Left hindlimb (tissue), 1 donor: ENCODE measurements at places on chromosomes 2 and 18.
A peak's percentile ranks its signal among the peaks of the same experiment; 100 is the strongest.

DNA sequence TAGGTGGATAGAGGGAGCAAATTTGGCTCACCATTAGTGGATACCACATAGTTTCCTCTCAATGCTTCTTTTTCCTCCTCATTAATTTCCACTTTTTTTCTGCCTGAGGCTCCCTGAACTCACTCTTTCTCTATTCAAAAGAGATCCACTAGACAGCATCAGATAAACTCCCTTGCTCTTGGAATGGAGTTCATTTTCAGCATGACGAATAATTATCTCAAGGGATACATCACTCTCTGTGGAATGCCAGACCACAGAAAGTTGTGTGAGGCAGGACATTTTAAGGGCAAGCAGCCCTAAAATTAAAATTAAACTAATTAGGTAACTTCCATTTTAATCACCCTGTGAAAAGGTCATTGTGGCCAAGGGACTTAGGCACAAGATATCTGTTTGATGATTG lies 1920.1 kb upstream of the CELF4 start:
- DNase-seq, result no peak

DNA sequence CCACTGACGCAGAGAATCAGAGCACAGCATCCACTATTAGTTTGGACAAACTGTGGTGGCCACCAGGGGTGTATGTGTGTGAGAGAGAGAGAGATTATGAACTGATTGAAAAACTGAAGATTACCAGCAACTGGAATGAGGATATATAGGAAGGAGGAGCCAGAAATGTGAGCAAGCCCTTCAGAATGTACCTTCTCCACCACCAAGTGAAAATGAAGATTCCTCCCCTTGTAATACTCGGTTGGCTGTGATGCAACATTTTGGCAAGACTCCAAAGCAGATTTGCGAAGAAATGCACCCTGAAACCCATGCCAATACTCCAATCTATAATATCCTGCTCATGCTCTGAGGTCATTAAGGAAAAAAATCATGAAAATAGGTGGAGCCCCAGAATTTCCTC lies 121.2 kb upstream of the SLC35G4 start:
- no peak for DNase-seq

- no peak for DNase-seq
Observed at GRCh38 chr18:55284614-55285013, 303.4 kb downstream of the TCF4 start.

- no peak for DNase-seq
Observed at GRCh38 chr2:9375857-9376428, 47.4 kb downstream of the ITGB1BP1 start.

DNA sequence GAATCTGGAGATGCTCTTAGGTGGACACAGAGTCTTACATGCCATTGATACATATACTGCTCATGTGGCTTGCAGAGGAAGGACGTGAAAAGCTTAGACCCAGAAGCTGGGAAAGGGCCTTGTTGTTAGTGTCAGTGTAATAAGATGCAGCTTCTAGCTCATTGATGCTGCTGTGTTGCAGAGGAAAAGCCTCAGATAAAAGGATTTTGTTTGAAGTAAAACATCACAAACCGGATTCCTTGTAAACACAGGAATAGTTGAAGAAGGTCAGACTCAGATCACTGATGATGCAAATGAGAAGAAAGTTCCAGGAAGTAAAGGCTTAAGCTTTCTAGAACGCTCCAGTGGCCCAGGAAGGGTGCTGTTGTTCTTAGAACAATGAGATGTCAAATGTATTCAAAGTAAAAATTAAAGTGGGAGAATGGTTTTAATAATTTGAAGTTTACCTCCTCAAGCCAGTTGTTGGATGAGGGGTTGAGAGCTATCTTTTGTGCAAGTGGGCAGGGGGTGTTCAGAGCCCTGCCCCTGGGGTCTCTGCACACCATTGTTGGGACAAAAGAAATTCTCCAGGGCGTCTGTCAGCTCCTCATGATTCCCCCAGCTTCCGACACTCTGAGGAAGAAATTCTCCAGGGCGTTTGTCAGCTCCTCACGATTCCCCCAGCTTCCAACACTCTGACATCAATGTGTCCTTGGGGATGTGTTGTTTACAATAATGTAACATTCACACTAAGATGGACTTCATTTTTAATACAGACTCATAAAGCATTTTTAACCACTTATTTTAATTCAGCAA lies 61.3 kb upstream of the CHMP1B start:
- DNase-seq, result no peak

GRCh38 chr2:109222825-109223471 lies 93.9 kb downstream of the SH3RF3 start:
- no peak for DNase-seq

GRCh38 chr2:199459286-199460100 lies 1.8 kb upstream of the SATB2 start:
- peak; percentile 92 for DNase-seq

DNA sequence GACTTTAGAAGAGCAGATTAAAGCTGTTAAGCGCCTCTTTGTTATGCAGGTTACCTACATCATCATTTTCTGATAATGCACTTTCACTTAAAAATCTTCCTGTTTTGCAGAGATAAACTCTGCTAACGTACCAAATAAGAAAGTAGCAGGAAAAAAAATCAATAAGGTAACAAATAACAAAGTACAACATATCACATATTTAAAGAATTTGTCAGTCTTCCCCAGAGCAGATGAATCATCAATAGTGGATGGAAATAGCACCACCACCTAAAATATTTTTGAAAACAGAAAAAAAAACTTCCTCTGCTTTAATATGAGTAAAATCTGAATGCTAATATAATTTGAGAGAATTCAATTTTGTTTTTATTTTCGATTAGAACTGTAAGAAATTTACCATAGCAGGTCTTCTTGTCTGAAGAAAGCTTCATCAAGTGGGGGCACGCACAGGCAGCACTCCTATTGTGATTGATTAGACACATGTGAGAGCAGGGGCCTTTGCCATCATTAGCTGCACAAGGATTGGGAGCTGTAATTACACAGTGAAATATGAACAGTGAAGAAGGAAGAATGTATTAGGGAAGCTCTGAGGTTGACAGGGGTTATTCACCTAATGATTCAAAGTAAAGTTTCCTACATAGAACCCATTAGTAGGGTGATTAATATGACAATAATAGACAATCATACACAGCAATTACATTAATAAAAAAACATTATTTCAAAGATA lies 1279.4 kb downstream of the LRP1B start:
- DNase-seq, result no peak

GRCh38 chr2:6914828-6915227 lies 2.4 kb upstream of the RNF144A start:
- no peak for DNase-seq

DNA sequence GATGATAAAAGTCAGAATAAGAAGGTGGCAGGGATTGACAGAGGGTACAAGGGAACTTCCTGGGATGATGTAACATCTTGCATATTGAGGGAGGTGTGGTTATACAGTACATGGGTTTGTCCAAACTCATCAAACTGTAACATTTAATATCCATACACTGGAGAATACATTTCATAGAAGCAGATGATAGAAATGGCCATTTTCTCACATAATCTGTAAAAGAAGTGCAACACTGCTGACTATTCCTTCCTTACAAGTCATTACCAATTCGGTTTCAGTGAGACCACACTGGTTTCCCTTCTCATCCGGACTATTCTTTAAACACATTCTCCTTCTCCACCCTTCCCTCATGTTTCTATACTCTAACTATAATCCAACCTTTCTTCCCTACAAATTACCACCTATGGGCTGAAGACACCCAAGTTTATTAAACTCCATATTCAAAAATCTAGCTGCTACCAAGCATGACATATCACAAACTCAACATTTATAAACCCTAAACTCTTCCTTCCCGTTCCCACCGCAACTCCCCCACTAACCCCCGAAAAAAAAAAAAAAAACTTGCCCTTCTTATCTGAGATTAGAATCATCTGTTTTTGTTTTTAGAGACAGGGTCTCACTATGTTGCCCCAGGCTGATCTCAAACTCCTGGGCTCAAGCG lies 1.6 kb downstream of the COX7A2L start:
- no peak for DNase-seq

- DNase-seq, result no peak
Observed at GRCh38 chr2:45024600-45025291, 15.5 kb upstream of the SIX2 start.

DNA sequence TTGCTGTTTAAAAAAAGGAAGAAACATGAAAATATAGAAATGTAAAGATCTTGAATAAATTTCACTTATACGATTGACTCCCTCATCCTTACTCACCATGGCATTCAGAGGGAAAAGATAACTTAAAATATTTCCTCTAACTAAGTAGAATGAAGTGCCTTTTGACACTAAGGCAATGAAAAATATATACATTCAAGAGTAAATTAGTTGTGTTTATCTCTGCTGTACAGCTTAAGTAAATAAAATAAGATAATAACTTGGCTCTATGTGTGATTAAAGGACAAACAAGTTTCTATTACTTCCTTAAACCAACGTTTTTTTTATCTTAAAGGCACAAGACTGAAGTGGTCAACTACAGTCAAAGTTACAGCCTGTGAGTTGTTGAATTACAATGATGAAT lies 142.3 kb upstream of the LRRTM4 start:
- DNase-seq, result no peak

DNA sequence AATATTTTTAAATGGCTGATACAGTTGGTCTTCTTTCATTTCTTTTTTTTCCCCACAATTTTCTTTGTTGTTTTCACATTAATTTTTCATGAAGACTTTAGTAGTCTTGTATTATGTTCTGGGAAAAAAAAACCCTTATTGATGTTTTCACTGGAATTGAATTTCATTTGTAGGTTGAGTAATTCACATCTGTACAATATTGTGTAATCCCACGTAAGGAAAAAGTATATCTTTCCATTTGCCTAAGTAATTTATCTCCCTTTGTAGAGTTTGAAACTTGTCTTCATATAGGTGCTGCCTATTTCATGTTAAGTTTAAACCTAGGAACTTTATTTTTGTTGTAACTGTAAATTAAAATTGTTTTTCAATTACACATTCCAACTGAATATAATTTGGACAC lies 2.0 kb downstream of the DNAJC27 start:
- DNase-seq, result no peak

DNA sequence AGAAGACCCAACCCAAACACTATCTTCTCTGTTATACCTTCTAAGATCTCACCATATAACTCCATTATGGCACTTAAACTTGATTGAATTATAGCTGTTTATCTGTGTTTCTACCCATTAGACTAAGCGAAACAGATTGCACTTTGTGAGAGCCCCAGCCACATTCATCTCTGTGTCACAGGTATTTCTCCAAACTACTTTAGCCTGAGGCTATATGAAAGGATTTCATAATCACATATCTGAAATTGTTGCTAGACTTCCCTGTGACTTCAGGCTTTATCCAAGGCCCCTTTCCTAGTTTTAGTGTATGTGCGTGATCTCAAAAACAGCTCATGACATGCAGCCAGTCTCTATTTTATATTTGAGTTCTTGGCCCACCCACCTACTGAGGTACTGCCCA lies 745.0 kb upstream of the ACVR2A start:
- no peak for DNase-seq

DNA sequence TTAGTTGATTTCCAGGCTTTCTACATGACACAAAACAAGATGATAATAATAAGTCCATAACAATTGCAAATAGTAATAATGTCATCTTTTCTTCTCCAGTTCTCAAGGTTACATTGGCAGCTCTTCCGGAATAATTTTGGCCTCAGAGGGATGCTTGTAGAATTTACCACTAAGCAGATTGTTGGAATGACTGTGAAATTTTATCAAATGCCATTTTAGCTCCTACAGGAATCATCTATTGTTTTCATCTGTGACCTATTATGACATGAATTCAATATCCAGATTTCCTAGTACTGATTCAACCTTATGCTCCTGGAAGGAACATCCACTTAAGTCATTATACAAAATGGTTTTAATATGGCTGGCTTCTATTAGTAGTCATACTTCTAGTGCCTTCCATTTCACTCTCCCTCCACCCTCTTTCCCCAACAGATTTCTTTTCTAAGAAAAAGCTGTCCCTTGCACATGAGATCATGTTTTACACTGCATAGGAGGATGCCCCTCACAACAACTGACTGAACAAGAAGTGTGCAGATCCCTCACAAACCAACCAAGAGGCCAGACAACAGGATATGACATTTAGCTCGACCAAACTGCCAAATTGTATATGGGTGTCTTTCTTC lies 200.0 kb downstream of the DNER start:
- DNase-seq, result no peak

DNA sequence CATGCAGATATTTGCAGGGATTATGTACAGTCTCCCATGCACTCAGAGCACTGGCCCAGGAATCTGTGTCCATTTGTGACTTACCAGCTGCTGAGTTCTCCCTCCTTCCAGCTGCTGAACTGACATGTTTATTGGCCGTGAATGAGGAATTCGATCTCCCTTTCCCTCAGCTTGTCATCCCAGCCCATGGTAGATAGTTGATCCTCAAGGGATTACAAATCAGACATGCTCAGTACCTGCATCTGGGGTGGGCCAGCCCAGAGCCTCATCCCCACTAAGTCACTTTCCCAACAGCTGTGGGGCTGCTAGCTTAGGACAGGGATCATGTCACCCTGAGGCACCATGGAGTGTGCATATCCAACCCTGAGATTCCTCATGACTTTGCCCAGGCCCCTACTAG lies 1284.9 kb upstream of the LRRTM1 start:
- no peak for DNase-seq

DNA sequence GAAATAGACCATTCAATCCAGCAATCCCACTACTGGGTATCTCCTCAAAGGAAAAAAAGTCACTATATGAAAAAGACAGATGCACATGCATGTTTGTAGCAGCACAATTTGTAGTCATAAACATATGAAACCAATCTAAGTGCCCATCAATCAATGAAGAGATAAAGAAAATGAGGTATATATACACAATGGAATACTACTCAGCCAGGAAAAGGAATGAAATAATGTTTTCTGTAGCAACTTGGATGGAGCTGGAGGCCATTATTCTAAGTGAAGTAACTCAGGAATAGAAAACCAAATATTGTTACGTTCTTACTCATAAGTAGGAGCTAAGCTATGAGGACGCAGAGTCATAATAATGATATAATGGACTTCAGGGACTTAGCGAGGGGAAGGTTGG lies 45.2 kb upstream of the LRRC30 start:
- DNase-seq, result no peak

GRCh38 chr18:62897153-62897552 lies 181.8 kb downstream of the PHLPP1 start:
- DNase-seq, result no peak

GRCh38 chr2:121969766-121970639 lies 214.6 kb downstream of the TSN start:
- DNase-seq, result no peak
